Upper lobe of right lung (tissue), 1 donor: ENCODE measurements at places on chromosomes 1 and 21. TPM values are rescaled to one million over a fixed set of nuclear protein-coding genes. Genes with fewer than 3 reads are reported as not detected.

DNA sequence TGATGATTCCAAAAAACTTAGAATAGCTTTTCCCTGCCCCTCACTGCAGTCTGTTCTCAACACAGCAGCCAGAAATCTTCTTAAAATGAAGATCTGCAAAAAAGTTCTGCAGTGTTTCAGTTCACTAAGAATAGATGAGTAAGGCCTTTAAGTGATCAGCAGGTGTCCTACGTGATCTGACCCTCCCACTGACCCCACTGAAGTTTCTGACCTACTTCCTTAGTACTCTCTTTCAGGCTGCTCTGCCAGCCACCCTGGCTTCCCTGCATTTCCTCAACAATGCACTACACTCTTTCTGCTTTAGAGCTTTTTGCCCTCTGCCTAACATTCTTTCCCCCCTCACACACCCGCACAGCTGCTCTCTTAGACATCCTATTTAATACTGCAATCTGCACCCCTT is 182.5 kb downstream of the AKT3 start:
- no peaks in the 10 kb centered on the region for H3K27me3 ChIP-seq
- no peak for DNase-seq
- no peak overlapping the region for H3K4me3 ChIP-seq
- no peaks in the 10 kb centered on the region for H3K36me3 ChIP-seq
- no peaks in the 10 kb centered on the region for H3K4me1 ChIP-seq

GRCh38 chr1:59671066-59671952 is 143.4 kb upstream of the HOOK1 start:
- peaks cover 28% of the 10 kb centered on the region for H3K4me1 ChIP-seq
- no peak overlapping the region for H3K27ac ChIP-seq
- no peak for DNase-seq
- H3K27me3 ChIP-seq, result no peaks in the 10 kb centered on the region
- no peak overlapping the region for H3K4me3 ChIP-seq

- H3K36me3 ChIP-seq, result no peaks in the 10 kb centered on the region
- no peaks in the 10 kb centered on the region for H3K4me1 ChIP-seq
- DNase-seq, result peak; percentile 60
- no peak overlapping the region for H3K27ac ChIP-seq
- no peaks in the 10 kb centered on the region for H3K27me3 ChIP-seq
Observed at GRCh38 chr1:22332795-22333499, 118.7 kb upstream of the ZBTB40 start.

DNA sequence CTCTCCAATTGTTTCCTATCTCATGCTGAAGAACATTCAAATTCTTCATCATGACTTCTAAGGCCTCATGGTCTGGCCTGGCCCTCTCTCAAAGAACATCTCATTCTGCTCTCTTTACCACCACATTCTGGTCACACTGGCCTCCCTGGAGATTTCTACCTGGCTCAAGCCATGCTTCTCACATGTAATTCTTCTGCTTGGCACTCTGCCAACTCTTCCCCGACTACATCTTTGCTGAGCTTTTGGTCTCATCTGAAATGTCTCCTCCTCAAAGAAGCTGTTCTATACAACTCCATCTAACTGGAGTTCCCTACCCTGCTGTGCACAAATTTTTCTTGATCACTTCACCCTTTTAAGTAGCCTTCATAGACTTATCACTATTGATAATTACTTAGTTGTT is 1.4 kb upstream of the TBX19 start:
- H3K4me3 ChIP-seq, result no peak overlapping the region
- H3K4me1 ChIP-seq, result no peaks in the 10 kb centered on the region
- no peak overlapping the region for H3K27ac ChIP-seq
- H3K36me3 ChIP-seq, result no peaks in the 10 kb centered on the region
- no peak for DNase-seq

- H3K27me3 ChIP-seq, result peaks cover 100% of the 10 kb centered on the region
- H3K36me3 ChIP-seq, result no peaks in the 10 kb centered on the region
- H3K4me1 ChIP-seq, result peaks cover 12% of the 10 kb centered on the region
Observed at GRCh38 chr1:75133750-75134646, at the start of gene LHX8. Gene LHX8 (plus strand): TSS chr1:75134388. CDS start chr1:75136615, 2,227 bp downstream.

DNA sequence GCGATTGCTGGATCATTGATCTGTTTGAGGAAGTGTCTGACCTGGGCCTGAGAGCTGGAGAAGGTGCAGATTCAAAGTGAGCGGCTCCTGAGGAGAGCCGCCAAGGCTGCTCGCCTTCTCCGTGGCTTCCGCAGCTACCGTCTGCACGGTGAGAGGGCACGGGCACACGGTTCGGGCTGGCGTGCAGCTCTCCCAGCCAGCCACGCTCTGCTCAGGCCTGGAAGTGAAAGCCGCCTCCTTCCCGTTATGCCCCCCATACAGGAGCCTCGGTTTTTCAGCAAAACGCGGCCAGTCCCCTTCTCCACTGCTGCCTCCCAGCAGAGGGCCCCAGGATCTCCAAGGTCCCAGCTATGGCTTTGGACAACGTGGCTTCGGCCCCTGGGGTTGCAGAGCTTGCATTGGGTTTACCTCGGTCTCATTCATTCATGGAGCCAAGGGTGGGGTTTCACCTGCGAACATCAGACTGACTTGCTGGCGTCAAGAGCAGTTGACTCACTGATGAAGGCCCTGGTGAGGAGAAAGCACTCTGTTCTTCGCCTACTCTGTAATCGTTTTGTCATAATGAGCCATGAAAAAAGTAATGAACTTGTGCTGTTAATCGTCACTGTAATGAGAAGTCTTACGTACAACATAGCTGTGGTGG is 24.4 kb upstream of the PDXK start:
- peaks cover 42% of the 10 kb centered on the region for H3K36me3 ChIP-seq
- peak; percentile 61 for DNase-seq
- H3K4me1 ChIP-seq, result no peaks in the 10 kb centered on the region
- no peaks in the 10 kb centered on the region for H3K27me3 ChIP-seq
- H3K27ac ChIP-seq, result no peak overlapping the region

Gene GUCA2B
- total RNA-seq, result not detected

Gene L1TD1
- 0.67 TPM for total RNA-seq

Gene RBM11
- total RNA-seq, result 1.7 TPM

Gene CD247
- 8.9 TPM for total RNA-seq

Gene KRTAP19-3
- not detected for total RNA-seq

Gene RGS18
- total RNA-seq, result 9.1 TPM
